NCI-H446 (cell line): ENCODE measurements at places on chromosomes 3 and 15.

DNA sequence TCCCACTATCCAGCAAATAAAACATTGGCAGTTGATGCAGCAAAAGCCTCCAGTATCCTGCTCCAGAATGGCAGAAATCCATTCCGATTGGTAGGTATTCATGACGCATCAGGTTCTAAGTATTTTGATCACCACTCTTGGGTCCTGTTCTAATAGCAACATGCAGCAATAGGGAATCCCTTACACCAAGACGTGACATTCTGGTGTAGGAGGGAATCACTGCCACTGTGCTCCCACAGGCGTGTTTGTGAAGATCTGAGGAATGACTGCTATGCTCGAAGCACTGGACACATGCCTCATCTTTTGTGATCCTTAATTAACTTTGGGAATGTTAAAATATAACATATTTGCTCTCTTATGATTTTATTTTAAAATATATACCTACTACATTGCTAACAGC is 552.9 kb downstream of the MECOM start:
- no peak for DNase-seq

DNA sequence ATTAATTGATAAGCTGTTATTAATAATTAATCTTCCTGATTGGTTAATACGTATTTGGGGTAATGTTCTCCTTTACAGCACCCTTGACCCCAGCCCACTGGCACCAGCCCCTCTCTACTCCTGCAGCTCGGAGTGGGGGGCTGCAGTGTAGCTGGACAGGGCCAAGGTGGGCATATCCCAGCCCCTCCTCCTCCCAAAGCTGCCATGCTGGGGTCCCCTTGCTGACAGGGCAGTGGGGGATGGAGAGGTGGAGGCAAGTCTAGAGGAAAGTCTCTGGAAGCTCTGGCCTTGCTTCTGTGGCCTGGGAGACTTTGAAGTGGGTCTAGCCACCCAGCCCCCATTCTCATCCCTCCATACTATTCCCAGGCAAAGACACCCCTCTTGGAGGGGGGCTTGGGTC is 35.8 kb downstream of the HCN4 start:
- no peak for DNase-seq

- no peak for DNase-seq
Measured at GRCh38 chr3:101193957-101194356, 126.4 kb downstream of the IMPG2 start.

GRCh38 chr3:134517791-134518190 is 31.9 kb downstream of the CEP63 start:
- no peak for DNase-seq

GRCh38 chr3:48190911-48191310 is 2.7 kb upstream of the CDC25A start:
- DNase-seq, result no peak

- DNase-seq, result no peak
Measured at GRCh38 chr3:41148478-41148877, 50.8 kb upstream of the CTNNB1 start.

DNA sequence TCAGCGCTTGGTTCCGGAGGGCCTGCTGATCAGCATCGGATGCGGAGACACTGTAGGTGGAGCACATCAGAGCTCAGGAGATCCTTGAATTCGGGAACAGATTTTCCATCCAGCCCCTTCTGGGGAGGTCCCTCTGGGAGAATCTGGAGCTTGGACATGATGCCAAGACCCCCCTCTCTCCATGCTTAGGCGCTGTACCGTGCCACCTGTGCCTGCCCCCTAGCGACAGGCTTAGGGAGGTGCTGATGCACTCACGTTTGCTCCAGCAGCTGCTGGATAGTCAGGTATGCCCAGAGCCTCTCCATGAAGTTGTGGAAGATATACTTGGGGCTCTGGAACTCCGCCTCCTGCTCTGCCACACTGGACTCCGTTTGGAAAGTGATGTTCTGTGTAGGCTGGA is 9.7 kb downstream of the ITIH4 start:
- DNase-seq, result peak; percentile 51

GRCh38 chr3:14199641-14200040 is 21.0 kb downstream of the LSM3 start:
- DNase-seq, result no peak

DNA sequence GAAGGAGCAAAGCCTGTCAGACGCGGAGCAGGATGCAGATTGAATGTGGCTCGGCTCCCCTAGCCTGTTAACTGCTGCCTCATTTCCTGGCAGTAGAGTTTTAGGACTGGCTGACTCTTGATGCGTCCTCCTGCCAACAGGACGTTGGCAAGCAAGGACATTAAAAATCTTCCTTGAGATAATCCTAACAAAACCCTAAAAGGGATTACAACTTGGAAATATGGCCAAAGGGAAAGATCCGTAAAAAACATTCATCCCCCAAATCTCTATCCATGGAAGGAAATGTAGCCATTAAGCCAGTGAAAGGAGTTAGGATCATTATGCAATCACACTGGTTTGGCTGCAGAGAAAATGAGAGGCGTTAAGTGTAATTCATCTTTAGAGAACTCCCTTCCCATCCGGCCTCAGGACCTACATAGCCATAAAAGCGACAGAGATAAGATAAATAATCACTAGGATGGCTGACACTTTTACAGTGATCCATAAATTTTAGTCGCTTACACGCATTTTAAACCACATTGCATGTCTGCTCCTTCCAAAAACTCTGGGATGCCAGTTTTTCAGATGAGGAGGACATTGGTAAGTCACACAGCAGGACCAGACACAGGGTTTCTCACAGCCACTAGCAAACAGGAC is 44.5 kb upstream of the C3orf80 start:
- DNase-seq, result no peak

DNA sequence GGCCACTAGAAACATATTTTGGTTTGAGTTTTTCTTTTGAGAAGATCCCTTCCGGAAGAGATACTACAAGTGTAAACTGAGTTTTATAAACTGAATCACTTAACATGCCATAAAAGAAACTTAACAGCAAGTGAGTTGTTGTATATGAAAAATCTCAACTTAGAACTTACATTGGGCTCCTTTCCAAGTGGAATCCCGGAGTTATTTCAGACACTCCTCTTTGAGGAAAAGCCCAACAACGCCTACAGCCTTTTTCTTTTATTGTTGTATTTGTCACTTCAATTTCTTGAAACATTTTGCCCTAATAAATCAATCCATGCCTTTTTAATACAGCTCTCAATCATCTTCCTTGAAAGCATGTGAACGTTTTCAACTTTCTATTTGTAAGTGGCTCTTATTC is 137.3 kb downstream of the FEZF2 start:
- no peak for DNase-seq

DNA sequence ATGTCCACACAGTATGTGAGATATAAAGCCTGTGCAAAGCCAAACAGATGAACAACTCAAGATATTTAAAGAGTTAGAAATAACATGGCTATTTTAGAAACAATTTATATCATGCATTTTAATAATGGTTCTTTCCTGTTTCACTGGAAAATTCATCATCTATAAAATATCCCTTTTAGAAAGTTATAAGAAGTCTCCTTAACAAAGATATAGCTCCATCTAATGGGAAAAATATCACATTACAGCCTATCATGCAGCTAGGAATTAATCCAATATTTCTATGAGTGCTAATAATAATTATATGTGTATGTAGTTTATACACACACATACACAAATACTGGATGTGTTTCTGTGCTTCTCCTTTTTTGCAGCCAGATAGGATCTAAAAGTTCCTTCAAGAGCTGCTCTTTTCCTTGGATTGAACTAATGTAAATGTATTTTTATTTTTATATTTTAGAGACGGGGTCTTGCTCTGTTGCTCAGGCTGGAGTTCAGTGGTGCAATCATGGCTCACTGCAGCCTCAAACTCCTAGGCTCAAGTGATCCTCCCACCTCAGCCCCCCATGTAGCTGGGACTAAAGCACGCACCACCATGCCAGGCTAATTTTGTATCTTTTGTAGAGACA is 21.6 kb downstream of the RPL22L1 start:
- DNase-seq, result no peak

- DNase-seq, result no peak
Measured at GRCh38 chr15:66743703-66744536, 41.9 kb downstream of the SMAD6 start.

GRCh38 chr3:100756441-100756840 is 47.1 kb downstream of the TFG start:
- peak; percentile 41 for DNase-seq

DNA sequence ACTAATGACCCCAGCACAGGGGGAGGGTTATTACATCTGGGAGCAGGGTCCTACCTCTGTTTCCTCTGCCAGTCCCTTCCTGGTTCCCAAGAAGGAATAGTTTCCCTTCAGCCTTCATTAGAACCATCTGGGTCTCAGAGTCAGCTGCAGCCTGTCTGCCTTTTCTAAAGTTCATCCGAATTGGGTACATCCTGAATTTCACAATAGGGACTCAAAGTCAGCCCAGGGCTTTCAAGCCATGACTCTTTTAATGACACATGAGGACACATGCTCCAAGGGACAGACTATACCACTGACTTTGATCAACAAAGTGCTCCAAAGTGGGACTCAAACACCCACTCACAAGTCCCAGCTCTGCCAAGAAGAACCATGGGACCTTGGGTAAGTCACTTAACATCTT is 12.7 kb upstream of the CRABP1 start:
- no peak for DNase-seq

DNA sequence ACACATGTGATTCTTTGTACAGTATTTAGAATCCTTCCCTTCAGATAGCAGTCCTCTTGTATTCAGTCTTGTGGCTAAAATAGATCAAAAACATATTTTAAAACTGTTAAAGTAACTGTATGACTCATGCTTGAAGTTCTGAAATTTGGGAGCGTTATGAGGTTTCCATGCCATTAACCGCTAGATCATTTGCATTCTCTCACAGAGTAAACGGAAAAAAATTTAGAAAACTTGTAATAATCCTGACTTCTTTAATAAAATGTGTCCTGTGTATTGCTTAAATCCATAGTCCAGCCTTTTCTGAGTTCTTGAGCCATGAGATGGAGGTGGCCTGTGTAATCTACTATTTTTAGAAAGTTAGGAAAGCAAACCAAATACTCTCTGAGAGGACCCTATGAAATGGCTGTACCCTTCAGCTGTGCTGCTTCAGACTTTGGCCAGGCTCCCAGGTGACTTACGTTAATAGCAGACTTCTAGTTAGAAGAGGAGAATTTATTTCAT is 33.8 kb downstream of the MBNL1 start:
- peak; percentile 53 for DNase-seq

DNA sequence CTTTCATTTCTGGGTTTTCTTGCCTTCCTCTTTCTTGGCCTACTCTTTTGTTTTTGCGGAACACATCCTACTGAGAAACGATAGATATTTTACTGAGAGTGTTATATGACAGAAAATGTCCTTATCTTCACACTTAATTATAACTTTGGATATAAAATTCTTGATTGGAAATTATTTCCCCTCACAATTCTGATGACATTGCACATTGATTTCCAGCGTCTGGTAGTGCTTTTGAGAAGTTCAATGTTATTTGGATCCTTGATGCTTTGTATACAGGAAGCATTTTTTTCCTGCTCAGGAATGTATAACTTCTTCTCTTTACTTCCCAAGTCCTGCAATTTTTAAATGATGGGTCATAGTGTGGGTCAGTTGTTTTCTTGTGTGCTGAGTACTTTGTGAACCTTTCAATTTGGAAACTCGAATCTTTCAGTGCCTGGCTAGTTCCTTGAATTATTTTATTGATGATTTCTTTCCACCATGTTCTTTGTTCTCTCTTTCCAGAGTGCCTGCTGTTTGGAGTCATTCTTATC is 183.9 kb downstream of the PDCD6IP start:
- no peak for DNase-seq

GRCh38 chr3:18425641-18426257 is 610 bp upstream of the SATB1 start:
- no peak for DNase-seq
